ENCODE measurements at places on chromosomes 13 and 19.
A peak's percentile ranks its signal among the peaks of the same experiment; 100 is the strongest.

DNA sequence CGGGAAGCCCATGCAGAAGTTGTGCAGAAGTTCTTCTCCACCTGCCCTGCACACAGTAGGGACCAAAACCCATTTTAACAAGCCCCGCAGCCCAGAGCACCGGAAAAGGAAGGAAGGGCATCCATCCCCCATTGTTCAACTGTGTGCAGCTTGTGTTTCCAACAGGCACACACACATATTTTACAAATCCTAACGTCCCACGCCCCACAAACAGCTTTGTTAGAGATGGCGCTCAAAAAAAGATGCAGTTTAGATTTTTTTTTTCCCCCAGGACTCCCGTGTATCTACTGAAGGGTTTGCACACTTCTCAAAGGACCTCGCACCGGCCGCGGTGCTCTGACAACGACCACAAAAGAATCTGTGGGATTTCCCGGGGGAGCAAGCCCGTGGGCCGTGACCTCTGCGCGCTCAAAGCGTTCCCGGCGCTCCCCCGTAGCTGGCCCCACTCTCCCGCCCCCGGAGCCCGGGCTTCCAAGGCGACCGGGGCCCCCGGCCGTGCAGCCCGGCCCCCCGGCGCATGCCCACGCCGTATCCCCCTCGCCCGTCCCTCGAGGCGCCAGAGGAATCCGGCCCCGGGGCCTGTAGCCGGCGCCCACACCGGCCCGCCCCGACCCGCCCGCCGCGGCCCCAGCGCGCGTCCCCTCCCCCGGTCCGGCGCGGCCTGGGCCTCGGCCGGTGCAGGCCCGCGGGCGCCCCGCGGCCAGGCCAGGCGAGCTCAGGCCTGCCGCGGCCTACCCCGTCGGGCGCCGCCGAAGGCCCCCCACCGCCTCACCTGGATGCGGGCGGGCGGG is 523 bp downstream of the ELAVL1 start:
- no peaks in the 10 kb centered on the region for H3K27me3 ChIP-seq
- H3K4me3 ChIP-seq = peak overlapping the region; percentile 88
- H3K27ac ChIP-seq = peak overlapping the region; percentile 50

- no peaks in the 10 kb centered on the region for H3K27me3 ChIP-seq
- H3K4me1 ChIP-seq = no peaks in the 10 kb centered on the region
- no peaks in the 10 kb centered on the region for H3K36me3 ChIP-seq
- no peak overlapping the region for H3K27ac ChIP-seq
- no peak for DNase-seq
Measured at GRCh38 chr13:61608138-61608537, 192.5 kb upstream of the PCDH20 start.

DNA sequence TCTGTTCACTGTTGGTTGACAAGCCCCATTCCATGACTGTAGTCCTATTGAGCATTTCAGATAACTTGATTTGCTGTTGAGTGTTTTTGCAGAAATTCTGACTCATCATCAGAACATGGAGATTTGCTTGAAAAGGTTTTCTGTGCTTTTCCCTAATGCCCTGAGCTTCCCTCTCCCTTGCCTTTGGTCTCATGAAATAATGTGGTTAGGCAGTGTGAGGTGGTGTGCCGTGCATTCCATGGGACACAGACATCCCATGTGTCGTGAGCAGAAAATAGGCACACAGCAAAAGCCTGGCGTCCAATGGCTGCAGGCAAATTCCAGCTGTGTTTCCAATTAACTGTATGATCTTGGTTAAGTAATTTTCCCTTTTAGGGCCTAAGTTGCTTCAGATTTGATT is 197.4 kb downstream of the DLEU7 start:
- H3K27ac ChIP-seq = no peak overlapping the region
- H3K4me1 ChIP-seq = peaks cover 16% of the 10 kb centered on the region
- H3K36me3 ChIP-seq = no peaks in the 10 kb centered on the region
- peak; percentile 33 for DNase-seq

DNA sequence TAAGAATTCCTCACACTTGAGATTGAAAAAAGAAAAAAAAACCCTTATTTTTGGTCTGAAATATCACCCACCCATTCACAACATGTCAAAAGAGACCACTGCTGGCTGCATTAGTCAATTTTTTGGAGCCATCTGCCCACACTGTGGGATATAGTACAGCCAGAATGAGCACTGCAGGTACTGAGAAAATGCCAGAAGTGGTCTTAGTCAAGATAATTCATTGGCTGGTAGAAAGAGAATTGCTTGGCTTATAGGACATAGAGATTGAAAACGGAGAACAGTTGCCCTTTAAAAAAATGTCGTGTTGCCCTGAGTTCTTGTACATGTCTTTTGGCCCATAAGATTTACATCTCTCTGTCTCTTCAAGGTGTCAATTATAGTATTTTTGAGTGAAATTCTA is 1899.5 kb downstream of the OLFM4 start:
- DNase-seq = no peak
- no peak overlapping the region for H3K27ac ChIP-seq
- no peaks in the 10 kb centered on the region for H3K27me3 ChIP-seq
- H3K4me3 ChIP-seq = no peak overlapping the region
- H3K4me1 ChIP-seq = no peaks in the 10 kb centered on the region
- no peaks in the 10 kb centered on the region for H3K36me3 ChIP-seq

GRCh38 chr13:110562036-110562597 is 595 bp upstream of the RAB20 start:
- DNase-seq = peak; percentile 36
- H3K27me3 ChIP-seq = peaks cover 4% of the 10 kb centered on the region
- no peak overlapping the region for H3K27ac ChIP-seq
- no peaks in the 10 kb centered on the region for H3K36me3 ChIP-seq
- H3K4me3 ChIP-seq = peak overlapping the region; percentile 89
- peaks cover 4% of the 10 kb centered on the region for H3K4me1 ChIP-seq

DNA sequence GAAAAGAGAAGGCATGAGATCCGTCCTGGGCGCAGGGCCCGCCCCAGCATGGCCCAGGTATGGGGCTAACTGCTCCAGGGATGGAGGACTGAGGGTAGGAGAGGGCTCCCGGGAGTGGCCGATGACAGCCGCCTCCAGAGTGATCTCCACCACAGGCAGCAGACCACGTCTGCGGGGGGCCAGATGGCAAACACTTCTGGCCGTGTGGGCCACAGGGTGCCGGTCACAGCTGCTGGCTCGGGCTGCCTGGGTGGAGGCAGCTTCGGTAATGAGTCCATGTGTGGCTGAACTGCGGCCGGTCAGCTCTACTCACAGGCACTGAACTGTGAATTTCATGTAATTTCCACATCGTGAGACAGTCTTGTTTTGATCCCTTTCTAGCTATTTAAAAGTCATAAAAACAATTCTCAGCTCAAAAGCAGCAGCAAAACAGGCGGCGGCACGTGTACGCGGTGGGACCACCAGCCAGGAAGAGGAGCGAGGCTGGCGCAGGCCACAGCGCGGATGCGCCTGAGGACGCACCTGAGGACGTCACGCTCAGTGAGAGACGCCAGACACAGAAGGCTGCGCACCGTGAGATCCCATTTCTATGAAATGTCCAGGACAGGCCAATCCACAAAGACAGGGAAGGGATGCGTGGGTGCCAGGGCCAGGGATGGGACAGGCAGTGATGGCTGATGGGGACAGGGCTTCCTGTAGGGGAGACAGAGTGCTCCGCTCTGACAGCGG is 4.0 kb downstream of the LSM7 start:
- H3K36me3 ChIP-seq = peaks cover 2% of the 10 kb centered on the region
- H3K4me3 ChIP-seq = no peak overlapping the region
- H3K4me1 ChIP-seq = peaks cover 9% of the 10 kb centered on the region
- H3K27ac ChIP-seq = no peak overlapping the region
- DNase-seq = no peak

- no peak overlapping the region for H3K27ac ChIP-seq
- no peaks in the 10 kb centered on the region for H3K27me3 ChIP-seq
- H3K4me3 ChIP-seq = no peak overlapping the region
- peaks cover 15% of the 10 kb centered on the region for H3K4me1 ChIP-seq
Measured at GRCh38 chr19:52187407-52187806, 2.4 kb upstream of the PPP2R1A start.

DNA sequence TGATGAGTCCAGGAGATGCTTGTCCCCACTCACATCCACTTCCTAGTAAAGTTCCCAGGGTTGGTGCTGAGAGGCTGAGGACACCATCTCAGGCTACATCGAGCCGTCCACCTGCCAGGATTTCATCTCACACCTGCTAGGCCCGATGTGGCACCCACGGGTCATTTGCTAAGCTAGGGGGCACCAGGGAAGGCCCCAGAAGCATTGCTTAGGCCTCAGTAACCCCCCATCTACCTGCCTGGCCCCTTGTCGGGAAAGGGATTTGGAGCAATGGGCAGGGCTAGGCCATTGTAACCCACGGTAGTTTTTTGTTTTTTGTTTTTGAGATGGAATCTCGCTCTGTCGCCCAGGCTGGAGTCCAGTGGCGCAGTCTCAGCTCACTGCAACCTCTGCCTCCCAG is 51.8 kb downstream of the F2RL3 start:
- H3K4me1 ChIP-seq = no peaks in the 10 kb centered on the region
- no peak overlapping the region for H3K27ac ChIP-seq
- DNase-seq = no peak
- H3K36me3 ChIP-seq = no peaks in the 10 kb centered on the region
- no peaks in the 10 kb centered on the region for H3K27me3 ChIP-seq

- H3K27me3 ChIP-seq = peaks cover 16% of the 10 kb centered on the region
- H3K27ac ChIP-seq = no peak overlapping the region
- H3K36me3 ChIP-seq = no peaks in the 10 kb centered on the region
- H3K4me1 ChIP-seq = peaks cover 6% of the 10 kb centered on the region
- DNase-seq = peak; percentile 84
- H3K4me3 ChIP-seq = no peak overlapping the region
Measured at GRCh38 chr13:112693831-112694497, 4.1 kb downstream of the ATP11A start.

DNA sequence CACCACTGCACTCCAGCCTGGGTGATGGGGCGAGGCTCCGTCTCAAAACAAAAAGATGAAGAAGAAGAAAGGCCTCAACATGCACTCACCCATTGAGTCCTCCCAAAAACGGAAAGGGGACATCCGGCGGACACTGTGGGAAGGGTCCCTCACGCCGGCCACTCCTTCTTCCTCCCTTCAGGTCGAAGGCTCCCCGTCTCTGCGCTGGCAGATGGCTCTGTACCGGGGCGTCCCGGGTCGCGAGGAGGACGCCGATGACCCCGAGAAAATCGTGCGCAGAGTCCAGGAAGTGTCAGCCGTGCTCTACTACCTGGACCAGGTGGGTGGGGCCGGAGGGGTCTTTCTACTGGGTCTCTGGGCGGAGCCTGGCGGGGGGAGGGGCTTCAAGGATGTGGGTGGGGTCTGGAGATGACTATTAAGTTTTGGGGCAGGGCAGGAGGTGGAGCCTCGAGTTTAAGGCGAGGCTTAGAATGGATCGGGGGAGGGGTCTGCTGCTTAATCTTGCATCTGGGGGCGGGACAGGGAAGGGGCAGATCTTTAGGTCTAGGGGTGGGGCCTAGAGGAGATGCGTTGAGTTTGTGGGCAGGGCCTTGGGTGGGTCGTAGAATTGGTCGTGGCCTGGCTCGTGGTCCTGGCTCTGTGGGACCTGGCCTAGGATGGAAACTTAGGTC is 90.2 kb downstream of the MAP4K1 start:
- no peaks in the 10 kb centered on the region for H3K4me1 ChIP-seq
- H3K4me3 ChIP-seq = no peak overlapping the region
- H3K36me3 ChIP-seq = no peaks in the 10 kb centered on the region
- peaks cover 3% of the 10 kb centered on the region for H3K27me3 ChIP-seq

GRCh38 chr19:35508129-35508528 is 5.3 kb downstream of the DMKN start:
- H3K4me3 ChIP-seq = no peak overlapping the region
- no peaks in the 10 kb centered on the region for H3K4me1 ChIP-seq
- peaks cover 58% of the 10 kb centered on the region for H3K27me3 ChIP-seq
- no peak overlapping the region for H3K27ac ChIP-seq
- no peak for DNase-seq

GRCh38 chr13:40660141-40660664 is 6.2 kb downstream of the FOXO1 start:
- H3K27me3 ChIP-seq = no peaks in the 10 kb centered on the region
- no peak overlapping the region for H3K4me3 ChIP-seq
- no peaks in the 10 kb centered on the region for H3K36me3 ChIP-seq
- DNase-seq = no peak
- H3K4me1 ChIP-seq = peaks cover 20% of the 10 kb centered on the region

- H3K4me3 ChIP-seq = no peak overlapping the region
- H3K27me3 ChIP-seq = peaks cover 12% of the 10 kb centered on the region
- H3K36me3 ChIP-seq = no peaks in the 10 kb centered on the region
- H3K4me1 ChIP-seq = no peaks in the 10 kb centered on the region
Measured at GRCh38 chr19:35059006-35059798, 17.7 kb downstream of the HPN start.

DNA sequence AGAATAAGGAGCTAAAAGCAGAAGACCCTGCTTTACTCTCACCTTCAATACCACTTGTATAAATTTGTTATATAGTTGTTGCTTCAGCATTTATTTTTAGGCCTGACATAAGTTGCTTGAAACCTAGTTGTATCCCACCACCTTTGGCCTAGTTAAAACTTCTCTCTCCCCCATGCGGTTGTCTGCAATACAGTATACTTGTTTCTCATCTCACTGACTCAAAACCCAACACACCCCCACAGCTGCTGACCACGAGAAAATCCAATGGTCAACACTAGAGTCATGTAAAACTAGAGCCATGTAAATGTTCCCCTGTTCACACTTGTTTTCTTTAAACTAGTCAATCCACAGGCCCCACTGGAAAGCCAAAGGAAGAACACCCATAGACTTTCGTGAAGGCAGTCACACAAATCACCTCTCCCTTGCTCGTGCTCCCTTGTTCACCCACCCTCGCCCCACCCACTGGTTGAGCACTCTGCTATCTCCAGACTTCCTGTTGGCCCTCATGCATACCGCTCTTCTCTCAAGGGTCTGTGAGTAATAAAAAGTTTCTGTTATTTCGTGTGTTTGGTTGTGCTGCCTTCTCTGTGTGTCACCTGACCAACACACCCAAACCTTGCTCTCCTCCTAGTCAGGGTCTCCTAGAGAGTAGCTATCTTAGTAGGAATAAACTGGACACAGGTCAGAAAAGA is 12.9 kb upstream of the CCDC169 start:
- DNase-seq = peak; percentile 12
- H3K4me3 ChIP-seq = no peak overlapping the region
- no peak overlapping the region for H3K27ac ChIP-seq
- peaks cover 41% of the 10 kb centered on the region for H3K36me3 ChIP-seq
- peaks cover 3% of the 10 kb centered on the region for H3K4me1 ChIP-seq

DNA sequence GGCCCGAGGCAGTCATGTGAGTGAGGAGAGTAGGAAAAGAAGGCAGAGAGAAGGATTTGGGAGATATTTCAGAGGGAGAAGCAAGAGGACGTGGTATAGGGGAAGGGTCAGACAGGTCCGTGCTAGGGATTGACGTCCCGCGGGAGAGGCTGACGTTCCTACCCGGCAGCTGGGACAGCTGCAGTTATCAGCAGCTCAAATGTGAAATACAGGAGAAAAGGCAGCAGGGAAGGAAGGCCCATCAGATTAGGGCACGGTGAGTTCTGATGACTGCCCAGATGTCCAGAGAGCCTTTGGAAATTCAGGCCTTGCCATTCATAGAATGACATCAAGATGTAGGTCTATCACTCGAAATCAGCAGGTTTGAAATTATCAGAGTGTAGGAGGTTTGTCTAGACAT is 88.4 kb downstream of the IRS2 start:
- peaks cover 13% of the 10 kb centered on the region for H3K4me1 ChIP-seq
- H3K27me3 ChIP-seq = peaks cover 13% of the 10 kb centered on the region
- H3K27ac ChIP-seq = no peak overlapping the region
- H3K36me3 ChIP-seq = no peaks in the 10 kb centered on the region
- no peak for DNase-seq
- no peak overlapping the region for H3K4me3 ChIP-seq
